ENCODE measurements at places on chromosomes 6 and 20.

DNA sequence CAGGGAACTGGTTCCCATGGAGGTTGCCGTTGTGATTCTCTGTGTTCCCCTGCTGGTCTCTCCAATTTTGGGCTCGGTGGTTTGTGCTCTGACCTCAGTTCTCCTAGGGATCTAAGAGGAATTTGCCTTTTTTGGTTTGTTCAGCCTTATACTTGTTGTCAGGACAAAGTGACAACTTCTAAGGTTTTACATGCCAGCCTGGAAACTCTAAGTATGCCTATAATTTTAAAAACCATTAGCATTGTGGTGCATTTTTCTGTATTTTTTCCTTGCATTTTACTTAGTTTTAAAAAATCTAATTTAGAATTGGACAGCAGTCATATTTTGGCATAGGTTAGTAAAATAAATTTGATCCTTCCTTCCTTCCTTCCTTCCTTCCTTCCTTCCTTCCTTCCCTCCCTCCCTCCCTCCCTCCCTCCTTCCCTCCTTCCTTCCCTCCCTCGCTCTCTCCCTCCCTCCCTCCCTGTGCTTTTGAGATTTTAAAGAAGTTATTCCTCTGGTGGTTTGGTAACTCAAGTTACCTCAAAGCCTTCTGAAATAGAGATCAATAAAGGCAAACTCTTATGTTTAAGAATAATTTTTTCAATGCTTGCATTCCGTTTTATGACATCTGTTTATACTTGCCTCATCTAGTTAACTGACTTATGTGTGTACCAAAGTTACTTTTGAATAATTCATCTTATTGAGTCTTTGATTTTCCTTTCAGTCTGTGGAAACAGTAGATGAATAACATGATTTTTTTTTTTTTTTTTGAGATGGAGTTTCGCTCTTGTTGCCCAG lies 141.3 kb upstream of the RGS17 start:
- no peak for DNase-seq

DNA sequence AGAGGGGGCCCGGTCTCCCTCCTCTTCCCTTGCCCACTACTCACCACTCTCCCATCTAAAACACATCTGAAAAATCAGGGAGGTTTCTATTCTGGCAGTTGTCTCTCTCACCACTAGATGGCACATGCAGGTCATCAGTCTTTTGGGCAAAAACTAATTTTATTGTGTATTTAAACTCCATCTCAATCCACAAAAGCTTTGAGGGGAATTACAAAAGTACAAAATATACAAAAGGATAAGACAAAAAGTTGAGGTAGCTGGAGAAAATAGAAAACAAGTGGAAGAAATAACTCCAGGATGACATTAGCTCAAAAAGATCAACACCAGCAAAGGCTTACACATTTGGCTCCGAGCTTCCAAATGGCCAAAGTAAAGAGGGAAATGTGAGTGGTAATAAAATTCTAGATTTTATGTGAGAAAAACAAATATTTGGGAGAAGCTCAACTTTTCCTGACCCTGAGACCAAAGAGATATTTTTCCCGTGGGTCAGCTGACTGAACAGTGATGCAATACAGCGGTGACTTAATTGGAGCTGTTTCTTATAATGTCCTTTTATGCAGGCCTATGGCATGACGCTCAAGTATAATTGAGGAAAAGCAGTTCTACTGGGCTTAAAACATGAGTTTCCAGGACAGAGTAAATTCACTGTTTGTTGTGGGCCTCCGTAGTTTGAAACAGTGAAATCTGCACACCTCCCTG lies 79.8 kb upstream of the CHD6 start:
- no peak for DNase-seq

GRCh38 chr20:22430154-22430745 lies 154.1 kb downstream of the FOXA2 start:
- DNase-seq: no peak

GRCh38 chr6:15484821-15485220 lies 178.0 kb downstream of the DTNBP1 start:
- DNase-seq: no peak

- no peak for DNase-seq
Observed at GRCh38 chr6:108928650-108929049, 80.4 kb downstream of the ARMC2 start.

DNA sequence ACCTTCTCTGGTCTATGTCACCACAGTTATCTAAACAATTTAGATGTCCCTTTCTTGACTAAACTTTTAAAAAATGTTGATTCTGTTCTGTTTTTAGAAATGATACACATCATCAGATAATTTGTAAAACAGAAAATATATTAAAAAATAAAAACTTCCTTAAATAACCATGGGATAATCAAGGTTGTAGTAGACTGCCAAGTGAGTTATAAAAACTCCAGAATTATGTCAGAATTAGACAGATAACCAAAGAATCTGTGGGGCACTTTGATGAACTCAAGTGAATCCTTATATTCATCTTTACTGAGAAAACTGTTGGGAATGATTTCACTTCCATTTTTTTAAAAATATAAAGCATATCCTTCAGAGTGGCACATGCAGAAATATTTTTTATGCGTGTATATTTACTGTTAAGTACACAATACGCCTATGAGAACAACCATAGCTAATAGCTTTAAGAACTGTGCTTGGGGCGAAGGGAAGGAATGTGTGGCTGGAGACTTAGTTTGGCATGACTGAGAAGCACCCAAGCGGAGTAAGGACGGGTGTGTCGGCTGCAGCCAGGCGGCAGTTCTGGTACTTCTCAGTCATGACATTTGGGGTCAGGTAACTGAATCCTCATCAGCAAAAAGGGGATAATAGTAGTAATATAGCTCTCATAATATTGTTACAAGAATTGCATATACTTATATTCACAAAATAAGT lies 604.7 kb upstream of the CITED2 start:
- DNase-seq: no peak

DNA sequence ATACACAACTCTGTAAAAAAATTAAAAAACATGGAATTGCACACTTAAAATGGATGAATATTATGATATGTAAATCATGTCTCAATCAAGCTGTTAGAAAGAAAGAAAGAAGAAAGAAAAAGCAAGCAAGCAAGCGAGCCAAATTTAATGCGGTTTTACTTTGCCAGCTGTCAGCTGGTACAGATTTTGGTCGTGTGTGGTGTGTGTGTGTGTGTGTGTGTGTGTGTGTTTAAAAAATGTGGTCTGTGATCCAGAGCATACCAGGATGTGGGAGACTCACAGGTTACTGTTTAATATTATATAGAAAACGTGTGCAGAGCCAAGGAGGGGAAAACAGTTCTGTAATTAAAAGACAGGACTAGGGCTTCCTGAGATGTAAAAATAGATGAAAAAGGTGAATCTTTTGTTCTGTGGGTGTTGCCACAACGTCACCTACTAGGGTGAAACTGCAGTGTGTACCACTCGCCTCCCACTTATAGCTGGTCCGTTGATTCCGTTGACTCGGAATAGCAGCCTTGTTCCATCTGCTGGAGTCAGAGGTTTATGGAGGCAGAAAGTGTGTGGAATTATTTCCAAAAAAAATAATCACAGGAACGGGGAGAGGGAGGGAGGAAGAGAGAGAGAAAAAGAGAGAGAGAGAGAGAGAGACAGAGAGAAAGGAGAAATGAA lies 197.7 kb downstream of the BCAS1 start:
- DNase-seq: no peak

GRCh38 chr6:56065408-56065807 lies 182.0 kb downstream of the COL21A1 start:
- no peak for DNase-seq

DNA sequence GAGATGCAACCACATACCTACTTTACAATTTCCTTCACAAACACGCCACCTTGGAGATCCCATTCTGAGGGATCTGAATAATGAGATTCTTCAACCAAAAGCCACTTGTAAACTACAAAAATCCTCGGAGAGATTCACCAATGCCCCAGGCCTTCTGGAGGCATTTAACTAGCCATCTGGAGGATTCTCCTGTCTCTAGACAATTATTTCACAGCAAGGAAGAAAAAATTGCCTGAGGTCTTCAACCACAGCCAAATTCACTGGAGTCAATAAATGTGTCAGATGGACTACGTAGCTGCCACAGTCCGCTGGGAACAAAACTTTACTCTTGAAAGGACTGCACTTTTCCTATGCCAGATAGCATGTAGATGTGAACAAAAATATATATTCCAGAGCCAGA lies 19.0 kb upstream of the DCDC2 start:
- no peak for DNase-seq

DNA sequence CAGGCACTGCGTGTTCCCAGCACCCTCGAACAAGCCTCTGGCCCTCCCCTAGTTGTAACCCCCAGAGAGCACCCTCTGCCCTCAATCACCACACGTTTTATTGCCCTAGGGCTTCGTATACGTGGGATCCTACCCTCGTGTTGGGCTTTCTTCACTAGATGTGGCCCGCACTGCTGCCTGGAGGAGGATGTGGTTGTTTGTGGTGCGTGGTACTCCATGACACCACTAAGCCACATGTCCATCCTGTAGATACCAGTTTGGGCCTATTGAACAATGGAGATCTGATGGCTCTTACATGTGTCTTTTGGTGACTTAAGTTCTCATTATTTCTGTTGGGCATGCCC lies 17.0 kb downstream of the SLC2A4RG start:
- DNase-seq: no peak

- no peak for DNase-seq
Observed at GRCh38 chr6:53627391-53628218, 38.0 kb downstream of the KLHL31 start.

- no peak for DNase-seq
Observed at GRCh38 chr6:138971601-138972000, 16.5 kb downstream of the REPS1 start.

DNA sequence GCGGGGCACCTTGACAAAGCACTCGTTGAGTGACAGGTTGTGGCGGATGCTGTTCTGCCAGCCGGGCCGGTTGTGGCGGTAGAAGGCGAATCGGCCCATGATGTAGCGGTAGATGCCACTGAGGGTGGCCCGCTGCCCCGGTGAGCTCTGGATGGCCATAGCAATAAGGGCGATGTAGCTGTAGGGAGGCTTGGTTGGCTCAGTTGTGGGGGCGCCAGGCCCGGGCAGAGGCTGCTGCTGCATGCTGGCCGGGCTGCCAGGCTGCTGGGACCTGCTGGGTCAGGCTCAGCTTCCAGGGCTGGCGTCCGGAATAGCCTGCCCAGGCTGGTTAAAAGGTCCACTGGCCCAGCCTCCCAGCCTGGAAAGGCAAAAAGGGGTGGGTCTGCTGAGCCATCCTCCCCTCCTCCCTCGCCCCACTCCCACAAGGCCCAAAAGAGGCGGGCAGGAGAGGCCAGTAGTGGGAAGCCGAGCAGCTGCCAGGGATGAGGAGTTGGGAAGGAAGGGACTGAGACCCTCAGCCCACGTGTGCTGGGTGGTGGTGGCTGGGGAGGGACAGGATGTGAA lies at the start of gene FOXS1:
Gene FOXS1 (minus strand): TSS at position 305 of the 564 bp plus-strand sequence. CDS start 62 bp downstream, at position 243.
- no peak for DNase-seq

DNA sequence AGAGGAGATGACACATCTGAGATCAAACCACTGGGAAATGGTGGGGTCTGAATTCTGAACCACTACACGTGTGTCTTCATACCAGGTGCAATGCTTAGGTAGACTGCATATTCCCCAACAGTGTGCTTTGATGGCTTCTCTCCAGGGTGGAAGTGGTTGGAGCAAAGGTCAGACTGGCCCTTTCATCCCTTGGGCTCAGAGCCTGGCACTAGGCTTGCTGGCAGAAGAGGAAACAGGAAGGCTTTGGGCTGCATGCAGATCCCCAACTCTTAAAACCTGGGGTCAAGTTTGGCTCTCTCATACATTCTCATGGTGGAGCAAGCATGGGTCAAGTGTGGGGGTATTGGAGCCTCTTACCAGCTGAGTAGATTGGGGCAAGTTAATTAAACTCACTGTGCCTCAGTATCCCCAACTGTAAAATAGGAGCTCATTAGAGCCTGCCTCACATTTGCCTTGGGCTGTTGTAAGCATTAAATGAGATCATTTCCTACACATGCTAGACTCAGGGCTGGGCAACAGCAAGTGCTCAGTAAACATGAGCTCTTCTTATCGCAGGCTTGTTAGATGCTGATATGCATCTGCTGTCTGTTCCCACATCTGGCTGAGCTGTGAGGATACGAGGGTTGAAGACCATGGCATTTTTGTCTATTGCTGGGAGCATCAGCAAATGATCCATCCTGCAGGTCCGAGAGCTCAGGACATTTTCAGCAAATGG lies 51.6 kb upstream of the FAM83D start:
- no peak for DNase-seq

- DNase-seq: no peak
Observed at GRCh38 chr6:62808565-62809293, 402.5 kb upstream of the FKBP1C start.

- no peak for DNase-seq
Observed at GRCh38 chr20:63417097-63417737, 55.2 kb downstream of the KCNQ2 start.

- DNase-seq: no peak
Observed at GRCh38 chr6:93307505-93308409, 111.6 kb downstream of the EPHA7 start.

- DNase-seq: no peak
Observed at GRCh38 chr20:17992224-17992637, 23.4 kb downstream of the MGME1 start.

DNA sequence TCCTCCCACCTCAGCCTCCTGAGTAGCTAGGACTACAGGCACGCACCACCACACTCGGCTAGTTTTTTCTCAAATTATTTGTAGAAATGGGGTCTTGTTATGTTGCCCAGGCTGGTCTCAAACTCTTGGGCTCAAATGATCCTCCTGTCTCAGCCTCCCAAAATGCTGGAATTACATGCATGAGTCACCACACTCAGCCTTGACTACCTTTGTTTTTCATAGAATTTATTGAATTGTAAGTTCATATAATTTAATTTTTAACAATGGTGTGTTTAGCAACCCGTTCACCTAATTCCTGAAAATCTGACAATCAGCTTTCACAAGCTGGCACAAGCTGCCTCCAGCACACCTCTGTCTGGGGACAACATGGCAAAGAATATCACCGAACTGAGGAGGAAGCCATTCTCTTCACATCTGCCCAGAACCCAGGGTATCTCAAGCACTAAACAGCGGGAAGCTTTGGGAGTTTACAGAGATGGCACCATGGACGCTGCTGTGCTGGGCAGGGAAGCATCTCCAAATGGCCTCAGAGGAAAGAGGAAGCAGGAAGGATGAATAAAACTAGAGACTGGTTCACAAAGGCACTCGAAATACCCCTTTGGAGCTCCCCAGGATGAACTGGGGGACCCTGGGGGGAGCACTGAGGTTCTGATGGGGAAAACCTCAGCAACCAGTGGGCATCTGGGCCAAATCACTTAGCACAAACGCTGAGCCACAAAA lies 2.9 kb downstream of the RIPOR3 start:
- no peak for DNase-seq

- no peak for DNase-seq
Observed at GRCh38 chr20:62297449-62298227, 5.2 kb upstream of the ADRM1 start.

Data from left renal cortex interstitium (tissue), 4 donors.